Esophagus muscularis mucosa (tissue), 4 donors: ENCODE measurements at places on chromosomes 7 and 10.

- DNase-seq, result no peak
These were observed 36.7 kb downstream of the OSBPL3 start for GRCh38 chr7:24943096-24943948.

DNA sequence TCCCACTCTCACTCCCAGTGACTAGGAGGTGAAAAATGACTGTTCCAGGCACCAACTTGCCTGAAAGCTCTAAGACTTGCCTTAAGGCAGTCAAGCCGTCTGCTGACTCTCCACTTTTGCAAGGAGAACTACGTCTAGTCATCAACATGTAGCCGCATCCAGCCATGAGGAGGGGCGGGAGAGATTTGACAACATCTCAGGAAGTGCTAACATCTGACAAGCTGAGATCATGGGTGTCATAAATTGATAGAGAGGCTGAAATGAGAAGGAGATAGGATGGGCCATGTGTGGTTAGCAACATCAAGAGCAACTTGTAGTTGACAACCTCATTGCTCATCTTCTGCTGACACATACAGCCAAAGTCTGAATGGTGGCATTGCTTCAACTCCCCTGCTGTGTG lies 9.0 kb upstream of the TBXAS1 start:
- no peak for DNase-seq

DNA sequence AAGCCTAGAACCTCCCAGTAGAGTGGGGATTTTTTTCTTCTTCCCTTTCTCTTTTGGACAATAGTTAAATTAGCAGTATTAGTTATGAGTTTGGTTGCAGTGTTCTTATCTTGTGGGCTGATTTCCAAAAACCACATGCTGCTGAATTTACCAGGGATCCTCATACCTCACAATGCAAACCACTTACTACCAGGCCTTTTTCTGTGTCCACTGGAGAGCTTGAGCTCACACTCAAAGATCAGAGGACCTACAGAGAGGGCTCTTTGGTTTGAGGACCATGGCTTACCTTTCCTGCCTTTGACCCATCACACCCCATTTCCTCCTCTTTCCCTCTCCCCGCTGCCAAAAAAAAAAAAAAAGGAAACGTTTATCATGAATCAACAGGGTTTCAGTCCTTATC lies 5.4 kb downstream of the OPN1SW start:
- DNase-seq, result no peak

DNA sequence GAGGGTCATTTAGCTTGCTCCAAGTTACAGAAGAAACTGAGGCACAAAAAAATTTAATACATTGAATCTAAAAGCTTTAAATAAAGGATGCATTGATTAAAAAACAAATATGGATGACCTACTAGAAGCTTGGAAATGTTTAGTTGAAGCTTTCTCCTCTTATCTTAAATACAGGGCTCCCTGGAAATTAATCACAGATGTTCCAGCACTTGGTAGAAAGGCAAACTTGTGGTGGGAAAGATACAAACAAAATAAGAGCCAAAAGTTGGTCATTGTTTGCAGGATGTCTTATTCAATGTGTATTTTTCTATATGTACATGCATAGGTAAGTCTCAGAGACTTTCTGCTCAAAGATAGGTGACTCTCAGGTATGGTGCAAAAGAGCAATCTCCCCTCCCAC lies 40.7 kb upstream of the LYZL1 start:
- DNase-seq, result no peak

DNA sequence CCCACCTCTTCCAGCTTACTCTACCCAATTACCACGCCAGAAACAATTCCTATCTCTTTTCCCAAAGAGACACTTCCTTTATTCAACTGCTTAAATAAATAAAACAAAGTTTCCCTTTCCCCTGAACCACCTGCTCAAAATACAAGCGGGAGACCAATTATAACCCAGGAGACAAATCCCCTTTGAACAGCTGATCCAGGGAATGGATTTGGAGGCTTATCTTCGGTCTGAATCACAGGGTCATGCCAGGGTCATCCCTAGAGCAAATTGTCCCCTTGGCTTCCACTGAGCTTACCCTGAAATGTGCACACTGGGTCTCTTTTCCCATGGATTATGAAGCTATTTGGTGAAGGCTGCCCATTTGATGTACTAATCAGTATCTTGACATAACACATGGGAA lies 99.9 kb upstream of the JAZF1 start:
- DNase-seq, result no peak

DNA sequence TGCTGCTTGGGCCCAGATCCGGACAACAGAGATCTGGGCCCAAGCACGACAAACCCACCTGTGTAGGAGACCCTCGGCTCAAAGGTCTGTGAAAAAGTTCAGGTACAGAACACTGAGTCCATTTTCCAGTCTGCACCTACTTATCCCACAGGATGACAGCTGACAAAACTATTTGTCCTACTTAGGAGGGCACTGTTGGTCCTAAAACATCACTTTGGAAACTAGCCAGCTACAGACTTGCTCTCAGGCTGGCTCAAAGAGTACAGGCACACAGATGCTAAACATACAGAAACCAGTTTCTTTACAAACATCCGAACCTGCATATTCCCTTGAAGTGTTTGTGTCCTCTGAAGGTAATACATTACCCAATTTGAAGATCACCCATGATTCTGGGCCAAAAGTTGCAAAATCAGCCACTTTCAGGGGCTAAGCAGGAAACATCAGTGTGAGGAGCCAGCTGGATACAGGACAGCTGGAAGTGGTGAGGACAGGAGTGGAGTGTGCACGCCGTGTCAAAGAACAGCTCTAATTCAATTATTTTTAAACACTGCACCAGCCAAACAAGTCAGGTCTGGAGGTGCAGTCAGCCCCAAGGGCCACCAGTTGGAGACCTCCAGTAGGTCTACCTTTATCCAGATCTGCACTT lies 88.5 kb downstream of the NOC3L start:
- DNase-seq, result no peak

- DNase-seq, result no peak
These were observed 48.4 kb upstream of the CRTAC1 start for GRCh38 chr10:98078774-98079173.

DNA sequence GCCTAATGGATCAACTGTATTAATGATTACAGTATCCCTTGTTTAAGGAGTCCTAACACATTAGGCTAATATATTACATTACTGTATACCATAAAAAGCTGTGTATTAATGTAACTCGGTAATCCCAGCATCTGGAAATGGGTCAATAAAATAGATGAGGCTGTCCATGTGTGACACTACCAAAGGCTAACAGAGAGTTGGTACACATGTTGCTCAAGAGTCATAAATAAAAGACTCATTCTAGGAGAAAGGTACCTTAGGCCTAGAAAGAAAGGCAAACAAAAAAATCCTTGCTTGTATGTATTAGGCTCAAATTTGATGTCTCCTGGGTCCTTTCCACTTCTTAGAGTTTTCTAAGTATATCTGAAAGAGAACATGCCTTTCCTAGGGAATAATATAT lies 14.6 kb downstream of the MCMBP start:
- DNase-seq, result no peak

DNA sequence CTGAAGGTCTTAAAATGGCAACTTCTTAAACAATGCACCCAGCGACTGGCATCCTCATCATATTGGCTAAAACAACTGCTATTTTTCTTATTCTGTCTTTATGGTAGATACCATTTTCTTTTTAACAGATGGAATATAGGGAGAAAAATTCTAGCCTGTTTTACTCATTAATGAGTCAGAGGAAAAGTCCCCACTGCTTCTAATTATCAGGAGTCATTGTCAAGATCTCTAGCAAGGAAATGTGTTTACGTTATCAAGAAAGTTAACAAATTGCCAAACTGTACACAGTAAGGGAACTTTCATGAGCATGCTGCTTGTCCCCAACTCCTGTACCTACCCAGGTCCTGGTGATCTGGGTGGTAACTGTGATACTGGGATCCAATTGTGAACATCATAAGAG lies 117.7 kb upstream of the KIAA1217 start:
- no peak for DNase-seq

GRCh38 chr10:59025981-59026765 lies 150.3 kb upstream of the PHYHIPL start:
- DNase-seq, result no peak

DNA sequence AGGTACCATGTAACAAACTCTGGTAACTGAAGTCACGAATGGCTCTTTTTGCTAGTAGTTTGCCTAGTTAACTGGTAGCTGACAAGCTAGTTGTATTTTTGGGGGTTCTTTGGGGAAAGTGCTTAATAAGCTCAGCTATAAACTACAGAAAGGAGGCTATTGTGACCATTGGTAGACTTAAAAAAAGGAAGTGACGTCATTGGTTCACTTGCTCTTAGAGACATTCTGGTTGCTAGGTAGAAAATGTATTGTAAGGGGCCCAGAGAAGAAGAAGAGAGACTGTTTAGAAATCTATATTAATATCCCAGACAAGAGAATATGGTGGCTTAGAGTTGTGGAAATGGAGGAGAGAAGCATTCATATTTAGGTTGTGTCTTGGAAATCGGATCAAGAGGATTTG lies 103.0 kb downstream of the NXPH1 start:
- DNase-seq, result no peak

DNA sequence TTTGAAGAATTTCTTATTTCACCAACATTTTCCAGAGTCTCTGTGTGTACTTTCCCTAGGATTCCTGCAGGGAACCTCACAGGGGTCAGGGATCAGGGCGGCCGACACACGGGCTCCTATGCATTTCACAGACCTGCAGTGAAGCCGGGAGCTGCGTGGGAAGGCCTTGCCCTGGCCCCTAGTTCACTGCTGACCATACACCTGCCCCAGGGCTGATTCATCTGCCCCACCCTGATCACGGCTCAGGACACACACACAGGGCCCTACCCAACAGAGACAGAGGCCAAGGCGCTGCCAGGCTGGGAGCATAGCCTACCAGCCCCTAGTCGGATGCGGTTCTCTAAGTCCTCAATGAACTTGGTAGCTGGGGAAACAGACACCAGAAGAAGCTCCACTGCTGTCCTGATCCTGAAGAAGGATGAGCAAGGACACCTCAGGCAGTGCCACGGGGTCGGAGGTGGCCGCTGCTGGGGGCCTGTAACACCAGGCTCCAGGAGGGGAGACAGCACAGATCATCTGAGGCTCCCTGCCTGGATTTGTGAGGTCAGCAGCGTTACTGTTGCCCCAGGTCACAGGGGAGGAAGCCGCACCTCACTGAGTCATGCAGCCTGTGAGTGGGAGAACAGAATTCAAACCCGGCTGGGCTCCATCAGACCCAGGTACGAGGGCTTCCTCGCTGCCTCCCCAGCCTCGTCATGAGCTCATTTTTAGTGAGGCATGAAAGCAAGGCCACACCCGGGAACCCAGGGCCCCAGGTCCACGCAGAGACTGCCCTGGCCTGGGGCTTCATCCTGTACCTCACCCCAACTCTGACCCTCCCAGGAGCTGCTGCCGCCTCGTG lies 278.8 kb upstream of the PPP2R2D start:
- DNase-seq, result peak; percentile 87

DNA sequence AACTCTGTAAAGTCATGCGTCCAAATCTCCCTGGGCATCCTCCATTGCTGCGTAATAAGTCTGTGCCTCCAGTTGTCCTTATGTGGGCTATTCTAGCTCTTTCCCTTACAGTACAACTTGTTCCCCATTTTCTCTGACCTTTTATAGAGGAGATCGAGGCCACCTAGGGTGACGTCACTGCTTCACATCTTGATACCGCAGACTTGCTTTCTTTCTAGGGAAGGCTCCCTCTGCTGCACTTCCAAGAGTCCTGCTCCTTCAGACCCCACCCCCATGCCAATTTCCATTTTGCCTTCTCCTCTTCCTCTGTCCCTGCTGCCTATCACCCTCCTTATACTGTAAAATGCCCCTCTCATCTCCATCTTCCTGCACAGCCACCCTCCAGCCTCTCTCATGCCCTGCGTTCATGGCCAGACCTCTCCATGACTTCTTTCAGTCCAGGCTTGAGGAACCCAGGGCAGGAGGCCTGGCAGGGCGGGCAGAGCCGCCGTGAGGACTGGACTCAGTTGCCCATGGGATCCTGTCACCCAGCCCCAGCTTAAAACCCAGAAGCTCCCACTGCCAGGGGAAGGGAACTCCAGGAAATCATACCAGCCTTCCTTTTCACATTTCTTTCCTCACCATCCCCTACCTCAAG lies 57.5 kb downstream of the CAMK1D start:
- DNase-seq, result no peak

DNA sequence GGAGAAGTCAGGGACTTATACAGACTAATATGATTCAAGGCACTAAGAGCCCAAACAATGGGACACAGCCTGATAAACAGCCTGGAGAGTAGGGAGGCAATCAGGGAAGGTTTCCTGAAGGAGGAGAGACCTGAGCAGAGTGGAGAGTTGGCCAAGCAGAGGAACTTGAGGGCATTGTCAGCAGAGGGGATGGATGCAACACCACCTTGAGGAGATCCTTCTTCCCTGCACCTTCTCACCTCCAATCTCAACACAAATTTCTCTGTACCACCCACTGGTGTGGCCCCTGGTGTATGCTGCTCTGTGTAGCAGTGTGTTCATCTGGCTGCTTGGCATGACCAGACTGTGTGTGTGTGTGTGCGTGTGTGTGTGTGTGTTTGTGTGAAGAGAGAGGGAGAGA lies 146.2 kb downstream of the WDR11 start:
- DNase-seq, result no peak

DNA sequence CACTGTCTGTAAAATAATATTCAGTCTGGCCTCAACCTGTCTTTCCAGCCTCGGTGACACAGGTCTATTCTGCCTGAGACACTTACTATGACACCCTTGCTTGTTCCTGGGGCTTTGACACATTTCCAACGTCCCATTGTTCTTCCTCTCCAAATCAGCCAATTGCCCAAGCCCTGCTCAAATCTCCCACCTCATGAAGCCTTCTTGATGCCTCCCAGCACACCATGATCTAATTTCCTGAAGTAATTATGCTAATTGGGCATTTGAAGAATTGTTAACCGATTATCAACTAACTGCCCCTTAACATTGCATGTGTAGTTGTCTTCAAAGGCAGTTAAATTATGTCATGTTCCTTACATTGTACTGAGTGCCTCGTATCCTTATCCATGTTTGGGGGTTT lies 33.1 kb downstream of the CAV1 start:
- no peak for DNase-seq

DNA sequence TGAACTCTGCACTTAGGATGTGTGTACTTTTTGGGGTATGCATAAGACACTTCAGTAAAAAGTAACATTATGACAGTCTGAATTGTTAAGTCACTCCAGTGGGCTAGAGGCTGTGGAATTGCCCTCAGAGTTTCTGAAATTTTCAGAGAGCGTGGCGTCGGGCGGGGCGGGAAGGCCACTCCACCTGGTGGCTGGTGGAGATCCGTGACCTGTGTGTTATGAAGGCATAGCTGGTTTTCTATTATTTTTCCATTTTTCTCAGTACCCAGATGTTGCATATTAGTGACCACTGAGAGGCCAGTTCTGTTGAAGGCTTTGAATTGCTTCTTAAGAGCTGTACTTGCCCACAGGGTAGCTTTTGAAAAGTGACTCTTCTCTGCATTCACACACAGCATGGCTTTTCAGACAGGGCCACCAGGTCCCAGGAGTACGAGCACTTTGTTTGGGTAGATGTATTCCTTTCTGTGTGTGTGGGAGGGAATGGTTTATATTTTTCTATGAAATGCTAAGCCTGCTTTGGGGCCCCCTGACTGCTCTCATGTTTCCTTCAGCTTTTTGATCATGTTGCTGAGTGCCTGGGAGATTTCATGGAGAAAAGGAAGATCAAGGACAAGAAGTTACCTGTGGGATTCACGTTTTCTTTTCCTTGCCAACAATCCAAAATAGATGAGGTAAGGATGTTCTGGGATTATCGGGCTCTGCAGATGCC lies 52.3 kb downstream of the TACR2 start:
- no peak for DNase-seq

- no peak for DNase-seq
These were observed 43.3 kb upstream of the LRRN3 start for GRCh38 chr7:111047595-111047994.
